Osteoblast (primary cell): ENCODE measurements at places on chromosomes 16 and 17.

- DNase-seq: no peak
These were observed 8.8 kb downstream of the NFATC3 start for GRCh38 chr16:68093816-68094613.

DNA sequence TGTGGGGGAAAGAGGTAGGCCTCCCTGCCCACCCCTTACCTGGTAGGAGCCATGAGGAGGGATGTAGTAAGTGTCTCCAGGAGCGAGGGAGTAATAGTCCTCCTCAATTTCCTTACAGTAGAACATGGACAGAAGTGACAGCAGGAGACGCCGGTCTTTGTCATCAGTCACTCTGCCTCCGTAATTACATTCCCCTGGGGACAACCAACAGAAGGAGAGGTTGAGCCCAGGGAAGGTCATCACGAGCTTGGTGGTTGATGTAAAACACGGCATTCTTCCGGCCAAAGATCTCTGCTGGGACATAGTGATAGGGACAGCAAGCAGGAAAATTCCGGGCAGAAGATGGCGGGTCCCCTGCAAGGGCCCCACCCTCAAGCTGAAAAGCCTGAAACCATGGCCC, 47.9 kb downstream of the LYRM1 start:
- no peak for DNase-seq

- no peak for DNase-seq
These were observed 308.4 kb downstream of the ZFHX3 start for GRCh38 chr16:72739577-72739976.

GRCh38 chr17:17888821-17889220, 52.0 kb upstream of the SREBF1 start:
- DNase-seq: peak; percentile 94

DNA sequence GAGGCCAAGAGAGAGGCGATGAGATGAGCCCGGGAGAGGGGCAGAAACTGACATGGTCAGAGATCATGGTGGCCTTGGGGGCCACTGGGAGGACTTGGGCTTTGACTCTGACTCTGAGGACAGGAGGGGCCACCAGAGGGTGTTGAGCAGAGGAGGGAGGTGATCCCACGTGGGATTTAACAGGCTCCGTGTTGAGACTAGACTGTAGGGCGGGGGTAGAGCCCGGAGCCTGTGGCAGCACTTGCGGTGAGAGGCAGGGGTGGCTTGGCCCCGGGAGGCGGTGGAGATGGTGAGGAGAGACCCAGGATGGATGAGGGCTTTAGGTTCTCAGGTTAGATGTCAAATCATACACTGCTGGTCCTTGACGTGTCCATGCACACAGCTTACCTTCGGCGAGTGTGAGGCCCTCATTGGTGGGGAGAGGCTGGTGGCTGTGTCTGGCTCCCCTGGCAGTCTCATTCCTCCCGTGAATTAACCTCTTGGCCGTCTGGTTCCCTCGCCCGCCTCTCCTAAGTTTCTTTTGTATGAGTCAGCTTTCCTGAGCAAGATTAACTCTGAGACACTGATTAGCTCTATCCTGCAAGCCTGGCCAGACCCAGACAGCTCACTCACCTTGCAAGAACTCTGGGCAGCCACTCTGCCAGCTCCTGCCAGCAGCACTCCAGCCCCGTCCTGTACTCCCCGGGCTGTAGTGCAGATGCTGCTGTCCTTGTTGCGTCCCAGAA, 39.7 kb downstream of the VPS35L start:
- DNase-seq: peak; percentile 86

GRCh38 chr17:78082988-78083387, 45.6 kb downstream of the TMC6 start:
- DNase-seq: no peak
